ENCODE measurements at places on chromosomes 5 and 9. TPM values are rescaled to one million over a fixed set of nuclear protein-coding genes. Genes with fewer than 3 reads are reported as not detected.

The FOXI1 gene
- total RNA-seq: not detected

The TMEM171 gene
- 15.4 TPM for total RNA-seq

GRCh38 chr9:131817627-131818026, 77.8 kb upstream of the RAPGEF1 start:
- DNase-seq: no peak

DNA sequence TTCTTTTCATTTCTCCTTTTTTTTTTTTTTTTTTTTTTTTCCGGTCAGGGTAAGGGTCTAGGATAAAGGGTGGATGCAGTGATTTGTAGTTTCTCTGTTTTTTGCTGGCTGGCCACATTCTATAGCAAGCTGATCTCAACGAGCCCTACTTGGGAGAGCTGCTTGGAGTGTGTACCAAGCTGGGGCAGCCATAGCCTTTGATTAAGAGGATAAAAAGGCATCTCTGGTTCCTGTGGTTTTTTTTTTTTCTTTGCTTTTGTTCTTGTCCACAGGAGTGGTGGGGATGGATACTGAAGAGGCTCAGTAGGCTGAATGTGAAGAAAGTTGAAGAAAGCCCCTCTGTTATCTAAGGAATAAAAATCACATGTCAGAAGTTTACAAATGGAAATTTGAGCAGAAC, 955.3 kb upstream of the WWC1 start:
- DNase-seq: no peak

- DNase-seq: no peak
These were observed 27.3 kb downstream of the PUM3 start for GRCh38 chr9:2816476-2817141.
